ENCODE measurements at places on chromosomes 1 and 21. TPM values are rescaled to one million over a fixed set of nuclear protein-coding genes. Genes with fewer than 3 reads are reported as not detected.
A peak's percentile ranks its signal among the peaks of the same experiment; 100 is the strongest.

LORICRIN gene
- polyA plus RNA-seq: not detected

PAPPA2 gene
- polyA plus RNA-seq: 0.33 TPM

FNDC5 gene
- 174 TPM for polyA plus RNA-seq

CAPN9 gene
- 1.2 TPM for polyA plus RNA-seq

GBP7 gene
- polyA plus RNA-seq: not detected

SHISA4 gene
- polyA plus RNA-seq: 56.5 TPM

ERO1B gene
- polyA plus RNA-seq: 4.1 TPM

HSD3B1 gene
- 0.29 TPM for polyA plus RNA-seq

NBPF20 gene
- 2.8 TPM for polyA plus RNA-seq

NLRP3 gene
- polyA plus RNA-seq: 1.2 TPM

DNA sequence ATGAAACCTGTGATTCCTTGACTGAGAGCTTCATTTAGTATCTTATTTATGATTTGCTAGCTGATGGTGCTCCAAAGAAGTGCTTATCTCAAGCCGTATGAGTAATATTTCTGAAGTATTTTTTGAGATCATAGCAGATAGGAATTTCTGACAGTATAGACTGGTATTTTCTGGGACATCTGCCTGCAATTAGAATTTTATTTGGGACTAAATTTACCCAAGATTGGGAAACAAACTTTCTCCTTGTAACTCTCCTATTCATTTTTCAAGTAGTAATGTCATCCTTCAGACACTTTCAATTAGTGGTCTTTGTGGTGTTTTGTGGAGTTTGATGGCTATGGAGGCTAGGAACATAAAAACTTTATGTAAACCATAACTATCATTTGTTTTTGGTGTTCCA is 597.2 kb upstream of the ZP4 start:
- no peak for DNase-seq

DNA sequence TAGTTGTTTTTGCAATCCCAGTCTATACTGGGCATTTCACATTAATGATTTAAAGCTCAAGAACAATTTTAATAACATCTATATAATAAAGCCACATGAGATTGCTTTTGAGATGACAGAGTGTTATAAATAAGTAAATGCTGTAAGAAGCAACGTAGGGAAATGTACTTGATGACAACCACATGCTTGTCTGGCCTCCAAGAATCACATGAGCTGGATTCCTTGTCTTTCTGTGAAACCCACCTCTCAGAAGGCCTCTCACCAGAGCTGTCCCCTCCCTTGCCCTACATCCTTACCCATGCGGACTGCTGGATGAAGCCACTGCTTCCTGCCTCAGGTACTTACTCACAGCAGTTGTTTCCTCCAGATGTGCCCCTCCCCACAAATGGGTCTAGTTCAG is 145.1 kb upstream of the CTTNBP2NL start:
- DNase-seq: no peak

DNA sequence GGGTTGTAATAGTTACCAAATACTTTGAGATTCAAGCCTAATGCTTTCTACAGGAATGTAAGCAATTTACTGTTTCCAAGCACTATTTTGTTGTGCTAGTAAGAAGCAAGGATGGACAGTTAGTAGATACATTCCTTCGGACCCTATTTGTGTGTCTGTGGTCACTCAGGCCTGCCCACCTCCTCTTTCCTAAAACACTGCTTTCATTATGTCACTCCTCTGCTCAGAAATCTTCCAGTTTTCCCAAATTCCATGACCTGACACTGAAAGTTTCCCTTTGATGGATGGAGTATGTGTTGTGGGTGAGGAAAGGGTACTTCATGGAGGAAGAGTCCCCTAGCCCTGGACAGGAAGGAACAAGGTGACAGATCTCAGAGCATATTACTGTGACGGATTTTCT is 141.1 kb downstream of the DISP1 start:
- DNase-seq: no peak

- no peak for DNase-seq
These were observed 171.5 kb downstream of the ADSS2 start for GRCh38 chr1:244280201-244280600.

GRCh38 chr1:25649505-25650288 is 33.1 kb downstream of the MAN1C1 start:
- no peak for DNase-seq

GRCh38 chr1:209363112-209363511 is 220.4 kb upstream of the CAMK1G start:
- DNase-seq: no peak

DNA sequence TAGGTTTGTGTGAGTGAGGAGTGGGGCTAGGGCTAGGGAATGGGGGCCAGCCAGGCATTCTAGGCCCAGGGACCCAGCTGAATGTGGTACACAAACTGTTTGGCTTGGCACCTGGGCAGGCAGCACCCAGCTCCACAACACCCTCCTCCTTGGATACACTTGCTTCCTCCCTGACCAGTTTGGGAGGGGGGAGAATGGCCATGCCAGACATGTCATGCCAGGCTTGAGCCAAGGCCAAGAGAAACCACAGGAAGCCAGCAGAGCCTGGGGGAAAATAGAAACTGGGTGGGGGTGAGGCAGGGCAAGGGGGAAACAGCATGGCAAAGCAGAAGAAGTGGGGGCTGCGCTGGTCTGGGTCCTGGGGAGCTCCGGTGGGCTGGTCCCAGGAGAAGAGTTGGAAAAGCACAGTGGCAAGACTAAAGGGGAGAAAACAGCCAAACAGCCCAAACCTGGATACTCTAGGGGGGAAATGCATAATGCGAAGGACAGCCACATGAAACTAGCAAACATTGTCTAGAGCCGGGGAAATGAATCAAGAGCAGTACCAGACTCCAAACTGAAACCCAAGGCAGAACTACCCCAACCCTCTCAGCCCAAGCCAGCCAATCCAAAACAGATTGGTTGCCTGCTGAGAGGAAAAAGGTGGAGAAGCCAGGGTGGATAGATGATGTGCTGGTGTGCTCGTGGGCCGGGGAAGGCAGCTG is 47.9 kb downstream of the LGR6 start:
- no peak for DNase-seq

DNA sequence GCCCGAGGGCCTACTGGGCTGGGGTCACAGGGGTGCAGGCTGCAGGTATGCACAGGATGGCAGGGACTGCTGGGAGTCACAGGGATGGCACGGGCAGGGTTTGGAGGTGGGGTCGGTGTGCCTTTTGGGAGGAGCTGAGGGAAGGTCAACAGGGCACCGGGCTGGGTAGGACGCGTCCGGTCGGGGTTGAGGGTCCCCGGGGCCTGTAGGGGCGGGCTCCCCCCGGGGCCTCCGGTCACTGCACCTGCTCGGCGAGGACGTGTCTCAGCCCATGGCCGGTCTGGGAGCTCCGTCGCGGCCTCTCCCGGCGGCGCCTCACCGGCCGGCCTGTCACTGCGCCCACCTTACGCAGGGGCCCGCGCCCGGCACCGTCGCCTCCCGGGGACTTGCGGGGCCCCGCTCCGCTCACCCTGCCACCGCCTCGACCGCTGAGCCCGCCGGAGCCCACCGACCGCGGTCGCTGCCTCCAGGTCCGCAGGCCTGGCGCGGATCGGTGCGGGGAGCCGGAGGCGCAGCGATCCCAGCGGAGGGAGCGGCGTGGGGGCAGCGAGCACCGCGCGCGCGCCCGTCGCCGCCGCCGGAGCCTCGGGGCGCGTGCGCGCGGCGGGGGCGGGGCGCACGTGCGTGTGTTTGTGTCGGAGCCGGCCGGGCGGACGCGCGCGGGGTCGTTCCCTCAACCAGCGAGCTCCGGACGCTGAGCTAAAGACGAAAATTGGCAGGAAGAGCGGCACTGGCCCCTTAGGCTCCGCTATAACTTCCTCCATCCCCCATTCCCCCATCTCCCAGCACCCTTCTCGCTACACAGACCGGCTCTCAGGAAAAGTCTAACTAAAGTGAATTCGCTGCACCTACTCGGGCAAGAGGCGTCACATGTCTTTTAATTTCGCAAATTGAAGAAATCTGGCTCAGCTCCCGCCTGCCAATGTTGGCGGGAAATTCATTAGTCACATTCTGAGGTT is at the start of gene AMIGO1:
Gene AMIGO1, minus strand, starts transcription at position 552 of the 959 bp plus-strand sequence. CDS start 815 bp downstream, outside the sequence.
- peak; percentile 90 for DNase-seq

GRCh38 chr1:11749203-11749689 is 12.7 kb upstream of the C1orf167 start:
- DNase-seq: no peak

DNA sequence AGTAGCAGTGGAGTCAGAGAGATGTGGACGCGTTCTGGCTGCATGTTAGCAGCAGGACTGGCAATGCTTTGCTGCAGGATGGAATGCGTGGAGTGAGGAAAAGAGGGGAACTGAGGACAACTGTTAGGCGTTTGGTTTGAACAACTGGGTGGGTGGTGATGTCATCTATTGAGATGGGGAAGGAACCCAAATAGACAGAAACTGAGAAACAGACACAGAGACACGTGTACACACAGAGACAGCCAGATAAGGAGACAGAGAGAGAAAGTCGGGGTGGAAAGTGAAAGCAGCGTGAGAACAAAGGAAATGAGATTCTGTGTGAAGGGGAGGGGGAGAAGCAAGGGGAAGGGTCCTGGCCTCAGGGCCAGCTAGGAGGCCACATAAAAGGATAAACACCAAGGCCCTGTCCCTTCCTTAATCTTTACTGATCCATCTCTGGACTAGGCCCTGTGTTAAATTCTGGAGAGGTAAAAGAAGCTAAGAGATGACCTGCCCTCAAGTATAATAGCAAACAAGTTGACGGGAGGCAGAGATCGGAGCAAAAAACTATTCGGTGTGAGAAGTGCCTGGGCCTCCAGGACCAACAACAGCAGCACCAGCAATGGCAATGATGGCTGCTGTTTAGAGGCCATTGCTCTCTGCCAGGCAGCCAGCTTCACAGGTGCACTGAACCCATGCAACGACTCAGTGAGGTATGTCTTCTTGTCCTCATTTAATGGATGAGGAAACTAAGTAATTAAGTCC is 31.6 kb downstream of the VWA5B1 start:
- DNase-seq: peak; percentile 43

DNA sequence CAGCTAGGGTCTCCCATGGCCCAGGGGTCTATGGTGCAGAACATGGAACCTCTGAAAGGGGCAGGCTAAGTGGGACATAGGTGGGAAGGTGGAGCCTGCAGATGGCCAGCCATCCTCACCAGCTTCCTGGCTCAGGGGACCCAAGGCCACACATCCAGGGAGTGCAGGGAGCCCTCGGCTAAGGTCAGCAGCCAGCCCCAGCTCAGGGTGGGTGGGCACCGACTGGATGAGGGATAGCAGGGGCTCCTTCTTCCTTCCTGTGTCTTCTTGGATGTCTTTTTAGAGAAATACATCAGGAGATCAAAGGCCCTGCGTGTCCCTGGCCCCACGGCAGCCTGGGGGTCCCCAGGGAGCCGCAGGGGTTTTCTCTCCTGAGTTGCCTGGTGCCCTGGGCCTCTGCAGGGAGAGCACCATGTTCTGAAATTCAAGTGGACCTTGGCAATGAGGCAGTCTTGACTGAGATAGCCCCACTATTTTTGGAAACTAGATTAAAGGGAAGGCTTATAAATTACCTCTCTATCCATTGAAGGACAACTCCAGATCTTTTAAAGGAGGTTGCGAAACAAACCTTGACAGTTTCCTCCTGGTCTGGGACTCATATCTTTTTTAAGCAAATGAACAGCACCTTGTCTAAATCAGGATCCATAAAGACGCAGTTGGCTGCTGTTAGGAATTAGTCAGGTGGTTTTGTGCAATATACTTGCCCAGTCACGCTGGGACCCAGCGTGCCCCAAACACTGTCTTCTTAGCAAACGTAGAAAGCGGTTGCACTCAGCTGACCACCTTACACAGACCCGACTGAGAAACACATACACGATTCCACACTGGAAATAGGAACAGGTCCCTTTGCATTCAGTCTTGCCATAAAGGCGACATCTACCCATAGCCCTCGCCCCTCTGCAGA is 242.3 kb downstream of the TOMM20 start:
- peak; percentile 56 for DNase-seq

- DNase-seq: no peak
These were observed 411.0 kb upstream of the ESRRG start for GRCh38 chr1:217133958-217134856.

- no peak for DNase-seq
These were observed 223.9 kb downstream of the CAMTA1 start for GRCh38 chr1:7008975-7009740.

GRCh38 chr1:91944087-91944486 is 5.1 kb upstream of the BRDT start:
- no peak for DNase-seq

DNA sequence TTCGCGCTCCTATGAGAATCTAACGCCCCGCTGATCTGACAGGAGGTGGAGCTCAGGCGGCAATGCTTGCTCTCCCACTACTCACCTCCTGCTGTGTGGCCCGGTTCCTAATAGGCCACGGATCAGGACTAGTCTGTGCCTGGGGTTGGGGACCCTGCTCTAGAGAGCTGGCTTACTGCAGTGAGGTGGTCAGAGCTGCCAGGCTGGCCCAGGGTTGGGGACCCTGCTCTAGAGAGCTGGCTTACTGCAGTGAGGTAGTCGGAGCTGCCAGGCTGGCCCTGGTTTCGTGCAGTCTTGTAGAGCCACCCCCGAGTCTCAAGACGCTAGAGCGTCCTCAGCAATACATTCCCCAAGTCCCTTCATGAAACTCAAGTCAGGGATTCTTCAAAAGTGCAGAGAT is 27.5 kb downstream of the SLC37A1 start:
- DNase-seq: no peak

DNA sequence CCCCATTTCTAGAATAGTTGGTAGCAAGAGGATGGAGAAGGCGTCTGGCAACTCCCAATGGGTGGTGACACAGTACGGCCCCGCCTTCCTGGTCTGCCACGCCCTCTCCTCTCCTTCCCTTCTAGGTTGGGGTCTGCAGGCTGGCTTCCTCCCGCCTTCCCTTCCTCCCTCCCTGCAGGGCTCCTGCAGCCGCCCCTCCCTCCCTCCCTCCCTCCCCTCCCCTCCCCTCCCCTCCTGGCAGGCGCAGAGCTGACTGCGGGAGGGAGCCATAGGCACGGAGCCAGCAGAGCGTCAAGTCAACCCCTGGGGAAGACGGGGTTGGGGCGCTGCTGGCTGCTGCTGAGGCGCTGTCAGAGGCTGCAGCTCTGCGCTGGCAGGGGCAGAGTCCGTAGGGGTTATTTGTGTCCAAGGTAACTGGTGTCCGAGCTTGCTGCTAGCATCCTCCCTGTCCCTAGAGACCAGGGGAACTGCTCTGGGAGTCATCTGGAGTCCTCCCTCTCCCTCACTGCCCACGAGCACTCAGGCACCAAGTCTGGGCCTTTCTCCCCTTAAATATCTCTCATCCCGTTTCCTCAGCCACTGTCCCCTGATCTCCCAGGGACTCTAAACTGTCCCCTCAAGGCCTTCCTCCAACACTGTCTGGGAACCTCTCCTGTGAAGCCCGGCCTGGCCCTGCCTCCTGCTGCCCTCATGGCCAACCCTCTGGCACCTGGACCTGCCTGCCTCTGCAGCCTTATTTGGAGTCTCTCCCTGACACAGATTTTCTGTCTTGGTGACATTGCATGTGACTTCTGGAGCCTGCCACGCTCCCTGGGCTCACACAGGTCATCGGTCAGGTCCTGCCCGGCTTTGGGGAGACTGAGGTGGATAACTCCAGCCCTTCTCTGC is 57.4 kb upstream of the ACOT11 start:
- DNase-seq: no peak
